ENCODE measurements at places on chromosomes 12 and 14.

DNA sequence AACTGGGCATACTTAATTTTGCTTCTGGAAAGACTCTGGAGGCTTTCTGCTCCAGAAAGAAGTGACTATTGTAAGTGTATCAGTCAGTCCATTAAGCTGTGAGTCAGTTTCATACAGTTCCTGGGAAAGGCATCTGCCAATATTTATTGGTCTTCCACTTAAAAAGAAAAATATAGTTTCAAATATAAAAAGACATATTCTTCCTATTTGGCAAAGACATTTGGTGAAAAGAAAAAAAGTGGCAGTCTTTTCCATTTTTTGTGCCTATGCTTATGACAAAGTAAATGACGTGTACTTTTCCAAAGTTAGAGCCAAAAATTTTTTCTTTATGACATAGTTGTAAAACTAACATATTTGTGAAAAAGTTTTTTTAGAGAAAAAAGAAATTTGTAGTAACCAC lies 12.3 kb downstream of the TMEM30B start:
- DNase-seq, result no peak

GRCh38 chr14:64703395-64704142 lies 655 bp upstream of the PLEKHG3 start:
- DNase-seq, result no peak

GRCh38 chr12:46548605-46549071 lies 176.1 kb upstream of the SLC38A2 start:
- no peak for DNase-seq

DNA sequence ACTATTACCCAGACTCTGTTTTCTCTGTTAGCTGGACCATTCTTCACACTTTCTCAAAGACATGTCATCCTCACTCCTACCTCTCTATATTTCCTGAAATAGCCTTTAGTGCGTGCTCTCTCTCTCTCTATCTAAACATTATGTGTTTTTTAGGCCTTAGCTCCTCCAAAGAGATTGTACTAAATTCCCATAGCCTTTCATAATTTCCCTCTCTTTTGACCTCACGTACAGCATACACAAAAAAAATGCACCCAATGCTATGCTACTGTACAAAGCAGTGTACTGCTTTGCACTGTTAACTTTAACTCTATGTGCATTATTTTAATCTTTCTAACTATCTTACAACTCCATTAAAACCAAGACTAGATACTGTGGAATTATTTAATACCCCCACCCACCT lies 288.4 kb downstream of the DAD1 start:
- DNase-seq, result no peak

DNA sequence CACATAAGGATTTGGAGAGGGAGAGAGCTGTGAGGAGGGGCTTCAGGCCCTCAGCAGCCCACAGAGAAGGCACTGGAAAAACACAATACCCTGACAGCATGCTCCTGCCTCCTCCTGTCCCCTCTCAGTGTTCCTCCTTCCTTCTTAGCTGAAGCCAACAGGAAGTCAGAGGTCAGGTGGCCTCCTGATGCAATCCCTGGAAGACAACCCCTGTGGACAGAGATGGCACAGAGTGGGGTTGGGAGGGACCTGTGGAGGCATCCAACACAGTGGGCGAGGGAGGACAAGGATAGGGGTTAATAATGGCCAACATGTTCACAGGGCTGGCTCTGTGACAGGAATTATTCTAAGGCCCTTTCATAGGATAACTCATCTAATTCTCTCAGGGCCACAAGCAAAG lies 15.4 kb upstream of the IFI27L2 start:
- no peak for DNase-seq

- DNase-seq, result no peak
Observed at GRCh38 chr14:101108579-101109346, 205.2 kb upstream of the RTL1 start.

DNA sequence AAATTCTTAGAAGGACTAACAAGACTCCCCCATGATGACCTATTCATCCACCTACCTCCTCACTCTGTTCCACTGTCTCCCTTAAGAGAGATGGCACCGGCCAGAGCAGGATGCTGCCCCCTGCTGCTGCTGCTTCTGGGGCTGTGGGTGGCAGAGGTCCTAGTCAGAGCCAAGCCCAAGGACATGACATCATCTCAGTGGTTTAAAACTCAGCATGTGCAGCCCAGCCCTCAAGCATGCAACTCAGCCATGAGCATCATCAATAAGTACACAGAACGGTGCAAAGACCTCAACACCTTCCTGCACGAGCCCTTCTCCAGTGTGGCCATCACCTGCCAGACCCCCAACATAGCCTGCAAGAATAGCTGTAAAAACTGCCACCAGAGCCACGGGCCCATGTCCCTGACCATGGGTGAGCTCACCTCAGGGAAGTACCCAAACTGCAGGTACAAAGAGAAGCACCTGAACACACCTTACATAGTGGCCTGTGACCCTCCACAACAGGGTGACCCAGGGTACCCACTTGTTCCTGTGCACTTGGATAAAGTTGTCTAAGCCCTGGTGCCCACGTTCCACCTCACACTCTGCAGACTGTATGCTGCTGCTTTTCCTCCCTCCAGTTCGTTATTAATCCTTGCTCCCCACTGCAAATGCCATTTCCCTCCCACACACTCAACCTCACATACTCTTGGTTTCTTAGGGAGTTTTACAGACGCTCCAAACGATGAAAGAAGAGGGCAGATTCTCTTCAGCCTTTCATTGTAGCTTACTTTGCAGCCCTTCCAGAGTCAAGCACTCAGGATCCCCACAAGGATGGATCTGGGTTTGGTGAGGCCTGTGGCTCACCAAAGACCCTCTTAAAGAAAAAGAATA lies at the start of gene RNASE8:
TSS of gene RNASE8 (plus strand) at position 20 of the 873 bp plus-strand sequence. CDS start at position 91, 71 bp downstream.
- no peak for DNase-seq

- no peak for DNase-seq
Observed at GRCh38 chr12:97404543-97404942, 58.1 kb upstream of the RMST start.

- DNase-seq, result no peak
Observed at GRCh38 chr12:9741726-9742125, 8.8 kb upstream of the CLECL1 start.

DNA sequence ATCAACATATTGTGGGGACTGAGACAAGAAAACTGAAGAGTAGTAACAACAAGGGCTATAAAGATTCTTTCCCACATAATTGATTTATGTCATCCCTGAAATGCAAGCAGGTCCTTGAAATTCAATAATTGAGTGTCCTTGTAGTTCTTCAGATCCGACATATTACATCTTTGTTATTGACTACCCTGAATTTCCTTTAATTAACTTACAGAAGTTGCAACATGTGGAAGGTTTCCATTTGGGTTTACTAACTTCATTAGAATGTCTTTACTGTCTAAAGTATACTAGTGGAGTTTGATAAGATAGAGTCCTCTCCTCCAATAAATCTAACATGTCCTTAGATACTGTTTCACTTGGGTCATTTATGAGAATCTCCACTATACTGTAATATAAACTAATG lies 951.8 kb downstream of the SLC6A15 start:
- DNase-seq, result no peak

GRCh38 chr12:130870442-130871285 lies 1.2 kb upstream of the RAN start:
- peak; percentile 85 for DNase-seq

DNA sequence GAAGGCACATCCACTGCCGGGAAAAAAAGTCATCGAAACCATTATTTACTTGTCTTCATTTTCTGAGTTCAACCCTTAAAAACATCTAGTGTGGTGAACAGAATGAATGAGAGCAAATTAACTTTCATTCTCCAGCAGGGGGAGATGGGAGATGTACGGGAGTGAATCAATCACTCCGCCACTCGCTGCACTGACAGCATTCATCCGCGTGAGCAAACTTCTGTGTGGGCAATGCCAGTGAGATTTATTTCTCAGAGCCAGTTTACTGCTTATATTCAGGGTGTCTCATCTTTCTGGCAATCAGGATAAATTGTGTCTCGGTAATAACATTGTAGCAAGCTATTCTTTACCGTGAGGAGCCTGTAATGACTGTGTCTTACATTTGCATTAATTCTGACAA lies 463.6 kb upstream of the MIS18BP1 start:
- DNase-seq, result no peak

- peak; percentile 73 for DNase-seq
Observed at GRCh38 chr14:99192028-99192621, 79.9 kb downstream of the BCL11B start.

DNA sequence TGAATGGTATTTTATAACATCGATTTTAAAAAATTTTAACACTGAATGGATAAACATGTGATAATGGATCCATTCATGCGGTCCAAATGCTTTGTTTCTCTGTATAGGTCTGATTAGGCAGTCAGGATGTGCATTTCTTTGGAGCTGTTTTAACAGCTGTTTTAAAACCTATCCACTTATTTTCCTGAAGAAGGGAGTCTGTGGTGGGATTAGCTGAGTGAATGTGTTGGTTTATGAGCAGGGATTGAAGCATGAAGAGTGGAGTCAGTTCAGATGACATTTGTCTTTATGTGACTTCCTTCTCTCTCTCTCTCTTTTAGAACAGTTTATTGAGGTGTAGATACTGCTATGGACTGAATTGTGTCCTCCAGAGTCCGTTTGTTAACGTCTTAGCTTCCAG lies 37.7 kb downstream of the GLT8D2 start:
- no peak for DNase-seq

DNA sequence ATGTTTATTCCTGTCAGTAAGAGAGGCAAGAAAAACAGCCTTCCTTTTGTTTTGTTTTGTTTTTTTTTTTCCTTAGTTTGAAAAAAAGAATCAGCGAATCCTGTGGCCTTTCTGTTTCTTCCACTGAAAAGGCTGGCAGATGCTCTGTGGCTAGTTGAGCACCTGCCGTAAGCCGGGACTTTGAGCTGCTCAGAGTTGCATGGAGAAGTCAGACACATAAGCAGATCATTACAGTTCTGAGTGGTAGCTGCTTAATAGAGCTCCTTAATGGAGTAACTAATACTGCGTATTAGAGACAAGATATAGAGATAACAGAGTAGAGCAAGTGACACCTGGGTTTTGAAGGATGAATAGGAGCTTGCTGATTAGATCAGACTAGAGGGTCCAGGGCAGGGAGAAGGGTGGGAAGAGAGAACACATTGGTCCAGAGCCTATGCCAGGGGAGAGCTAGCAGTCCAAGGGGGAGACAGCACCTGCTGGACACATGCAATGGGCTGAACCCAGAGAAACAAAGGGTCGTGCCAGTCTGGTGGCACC lies 129.4 kb downstream of the TSPAN9 start:
- no peak for DNase-seq

DNA sequence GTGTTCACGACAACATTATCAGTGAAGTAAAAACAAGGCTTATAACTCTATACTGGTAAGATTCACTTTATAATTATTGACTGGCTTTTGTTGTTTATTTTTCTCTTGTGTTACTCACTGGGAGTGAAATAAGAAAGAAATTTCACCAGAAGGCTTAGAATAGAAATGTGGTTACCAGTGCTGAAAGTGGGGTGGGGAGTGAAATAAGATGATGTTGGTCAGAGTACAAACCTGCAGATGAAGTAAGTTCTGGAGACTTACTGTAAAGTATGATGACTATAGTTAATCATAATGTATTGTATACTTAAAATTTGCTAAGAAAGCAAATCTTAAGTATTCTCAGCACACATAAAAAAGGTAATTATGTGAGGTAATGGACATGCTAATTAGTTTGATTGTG lies 198.4 kb downstream of the KLHL28 start:
- no peak for DNase-seq

DNA sequence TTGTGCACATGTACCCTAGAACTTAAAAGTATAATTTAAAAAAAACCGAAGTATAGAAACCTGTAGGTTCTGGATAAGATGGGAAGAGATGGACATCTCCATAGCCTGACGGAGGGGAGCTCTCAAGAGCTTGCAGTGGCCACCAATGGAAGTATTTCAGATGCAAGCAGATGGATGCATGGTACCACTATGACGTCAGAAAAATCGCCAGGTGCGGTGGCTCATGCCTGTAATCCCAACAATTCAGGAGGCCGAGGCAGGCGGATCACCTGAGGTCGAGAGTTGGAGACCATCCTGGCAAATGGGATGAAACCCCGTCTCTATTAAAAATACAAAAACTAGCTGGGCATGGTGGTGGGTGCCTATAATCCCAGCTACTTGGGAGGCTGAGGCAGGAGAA lies 3.4 kb downstream of the TEX22 start:
- no peak for DNase-seq

DNA sequence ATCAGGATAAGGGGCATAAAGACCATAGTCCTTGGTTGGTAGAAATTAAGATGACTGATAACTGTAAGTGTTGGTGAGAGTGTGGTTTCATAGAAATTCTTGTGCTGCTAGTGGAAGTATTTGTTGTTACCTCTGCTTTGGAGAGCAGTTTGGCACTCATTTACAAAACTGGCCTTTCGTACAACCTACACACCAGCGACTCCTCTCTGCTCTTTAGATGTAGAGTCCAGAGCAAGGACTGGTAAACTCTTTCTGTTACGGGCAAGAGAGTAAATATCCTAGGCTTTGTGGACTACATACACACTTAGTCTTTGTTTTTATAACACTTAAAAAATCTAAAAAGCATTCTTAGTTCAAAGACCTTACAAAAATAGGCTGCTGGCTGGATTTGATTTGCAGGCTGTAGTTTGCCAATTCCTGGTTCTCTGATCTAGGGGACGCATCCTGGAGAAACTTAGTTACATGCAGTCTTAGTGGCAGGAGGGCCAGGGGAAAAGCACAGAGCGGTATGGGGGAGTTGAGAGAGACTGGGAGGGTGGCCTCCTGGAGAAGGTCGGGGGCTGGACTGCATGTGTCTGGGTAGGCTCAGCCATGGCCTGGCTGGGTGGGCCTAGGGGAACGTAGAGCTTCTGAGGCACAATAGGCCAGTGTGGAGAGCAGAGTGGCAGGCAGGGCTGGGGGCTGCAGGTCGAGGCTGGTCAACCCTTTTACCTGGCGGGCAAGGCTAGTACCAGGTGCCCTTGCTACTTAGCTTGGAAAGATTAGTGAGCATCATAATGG lies 55.3 kb upstream of the AMN start:
- DNase-seq, result no peak

DNA sequence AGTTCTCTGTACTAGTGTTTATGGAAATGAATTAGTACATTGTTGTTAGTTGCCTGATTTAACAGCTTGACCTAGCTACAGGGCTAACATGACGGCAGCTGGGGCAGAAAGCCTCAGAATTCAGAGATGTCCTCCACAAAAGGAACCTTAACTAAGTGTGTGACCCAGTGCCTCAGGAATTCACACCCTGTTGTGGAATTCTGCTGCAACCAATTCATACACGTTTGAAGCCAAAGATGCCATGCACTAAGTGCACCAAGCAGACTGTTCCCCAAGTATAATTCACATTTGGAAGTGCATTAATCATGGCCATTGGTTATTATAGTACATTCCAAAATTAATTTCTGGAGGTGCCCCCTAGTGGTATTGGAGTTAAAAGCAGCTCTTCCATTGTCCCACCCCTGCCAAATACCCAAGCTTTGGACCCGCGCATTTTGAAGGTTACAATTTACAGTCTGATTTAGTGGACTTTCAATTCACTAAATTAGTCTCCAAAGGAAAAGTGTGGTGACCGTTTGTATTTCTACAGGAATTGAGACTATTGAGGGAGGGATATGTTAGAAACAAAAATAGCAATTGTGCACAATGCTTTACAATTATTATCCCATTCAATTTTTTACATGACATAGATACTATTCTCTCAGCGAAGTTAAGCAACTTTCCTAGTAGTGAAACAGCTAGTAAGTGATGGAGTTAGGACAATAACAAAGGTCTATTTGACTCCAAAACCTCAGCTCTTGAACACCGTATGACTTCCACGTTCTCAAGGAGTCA lies 85.9 kb downstream of the PAX9 start:
- DNase-seq, result no peak

All from retinal pigment epithelial cell (primary cell).